Psoas muscle (tissue), 8 donors: ENCODE measurements at places on chromosomes 7 and 10.

DNA sequence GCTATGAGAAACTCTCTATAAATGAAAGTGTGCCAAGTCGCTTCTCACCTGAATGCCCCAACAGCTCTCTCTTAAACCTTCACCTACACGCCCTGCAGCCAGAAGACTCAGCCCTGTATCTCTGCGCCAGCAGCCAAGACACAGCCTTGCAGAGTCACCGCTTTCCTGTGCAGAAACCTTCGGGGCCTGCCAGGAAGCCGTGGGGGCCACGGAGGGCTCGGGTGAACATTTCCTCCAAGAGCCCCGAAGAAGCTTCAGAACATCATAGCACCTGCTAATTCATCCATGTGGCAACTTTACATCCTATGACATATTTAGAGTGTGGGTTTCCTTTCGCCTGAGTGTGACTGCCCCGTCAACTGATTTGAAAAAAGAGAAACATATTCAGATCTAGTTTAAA is 55.7 kb upstream of the PRSS58 start:
- no peaks in the 10 kb centered on the region for H3K27me3 ChIP-seq
- H3K4me3 ChIP-seq = no peak overlapping the region
- DNase-seq = no peak
- no peak overlapping the region for H3K27ac ChIP-seq
- no peaks in the 10 kb centered on the region for H3K4me1 ChIP-seq
- H3K36me3 ChIP-seq = no peaks in the 10 kb centered on the region

- H3K27ac ChIP-seq = no peak overlapping the region
- no peaks in the 10 kb centered on the region for H3K27me3 ChIP-seq
- DNase-seq = no peak
- H3K36me3 ChIP-seq = no peaks in the 10 kb centered on the region
- H3K4me3 ChIP-seq = no peak overlapping the region
These were observed 499.0 kb upstream of the SEMA3D start for GRCh38 chr7:85685901-85686300.

- no peak overlapping the region for H3K4me3 ChIP-seq
- no peak overlapping the region for H3K27ac ChIP-seq
- H3K27me3 ChIP-seq = no peaks in the 10 kb centered on the region
- no peaks in the 10 kb centered on the region for H3K4me1 ChIP-seq
These were observed 33.6 kb upstream of the AGR2 start for GRCh38 chr7:16838386-16838785.

DNA sequence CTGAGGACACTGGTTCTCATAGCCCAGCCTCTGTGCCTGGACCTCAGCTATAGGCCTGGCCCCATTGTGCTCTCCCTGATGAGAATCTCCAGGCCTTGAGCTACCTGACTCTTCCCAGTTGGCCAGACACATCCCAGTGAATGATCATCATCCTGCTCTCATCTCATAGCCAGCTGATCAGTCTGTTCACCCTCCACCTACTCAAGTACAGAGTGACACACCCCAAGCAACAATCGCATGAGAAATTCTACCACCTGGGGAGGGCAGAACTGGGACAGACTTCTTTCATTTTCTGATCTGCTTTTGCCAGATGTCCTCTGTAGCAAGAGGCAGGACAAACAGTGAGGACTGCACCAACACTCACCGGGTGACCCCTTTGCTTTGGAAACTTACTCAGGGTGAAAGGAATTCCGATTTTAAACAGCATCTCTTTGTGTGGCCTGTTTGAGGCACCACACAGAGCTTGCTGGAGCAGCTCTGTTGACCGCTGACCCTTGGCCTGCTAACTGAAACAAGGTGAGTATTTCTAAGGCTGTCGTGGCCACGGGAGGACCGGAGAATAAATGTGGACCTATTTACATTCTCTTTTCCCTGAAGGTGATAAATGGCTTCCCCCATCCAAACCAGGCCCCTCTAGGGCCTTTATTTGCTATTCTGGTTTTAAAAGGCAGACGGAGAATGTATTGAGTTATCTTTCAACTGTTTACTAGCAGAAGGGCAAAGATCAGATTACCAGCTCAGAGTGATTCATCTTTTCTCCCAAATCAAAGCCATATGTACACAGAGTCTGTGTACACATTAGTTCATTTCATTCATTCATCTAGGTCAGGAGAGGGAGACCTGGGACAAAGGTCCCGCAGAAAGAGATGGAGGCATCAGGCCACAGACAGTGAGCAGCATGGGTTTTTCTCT is 181.4 kb upstream of the TNS3 start:
- no peaks in the 10 kb centered on the region for H3K27me3 ChIP-seq
- peaks cover 2% of the 10 kb centered on the region for H3K4me1 ChIP-seq
- no peak overlapping the region for H3K27ac ChIP-seq

DNA sequence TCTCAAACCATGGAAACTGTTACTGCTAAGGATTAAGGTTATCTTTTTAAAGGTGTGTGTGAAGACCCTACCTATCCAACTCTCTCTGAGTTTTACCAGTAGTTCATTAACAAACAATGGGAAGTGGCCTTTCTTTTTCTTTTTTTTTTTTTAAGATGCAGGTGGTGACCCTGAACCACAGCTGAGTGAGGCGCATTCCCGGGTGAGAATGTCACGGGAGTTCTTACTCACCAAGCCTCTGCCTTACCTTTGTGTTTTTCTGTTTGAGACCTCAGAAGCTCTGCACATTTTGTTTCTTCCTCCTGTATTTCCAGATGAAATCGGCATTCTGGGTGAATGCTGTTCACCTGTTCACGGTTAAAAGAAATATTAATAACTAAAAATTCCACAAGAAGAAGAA is 2.5 kb downstream of the VIPR2 start:
- H3K27me3 ChIP-seq = peaks cover 5% of the 10 kb centered on the region
- no peaks in the 10 kb centered on the region for H3K36me3 ChIP-seq
- no peak overlapping the region for H3K27ac ChIP-seq
- H3K4me3 ChIP-seq = no peak overlapping the region

GRCh38 chr7:78395298-78396036 is 596.9 kb downstream of the PHTF2 start:
- H3K4me1 ChIP-seq = no peaks in the 10 kb centered on the region
- H3K36me3 ChIP-seq = no peaks in the 10 kb centered on the region
- H3K4me3 ChIP-seq = no peak overlapping the region
- no peak for DNase-seq

DNA sequence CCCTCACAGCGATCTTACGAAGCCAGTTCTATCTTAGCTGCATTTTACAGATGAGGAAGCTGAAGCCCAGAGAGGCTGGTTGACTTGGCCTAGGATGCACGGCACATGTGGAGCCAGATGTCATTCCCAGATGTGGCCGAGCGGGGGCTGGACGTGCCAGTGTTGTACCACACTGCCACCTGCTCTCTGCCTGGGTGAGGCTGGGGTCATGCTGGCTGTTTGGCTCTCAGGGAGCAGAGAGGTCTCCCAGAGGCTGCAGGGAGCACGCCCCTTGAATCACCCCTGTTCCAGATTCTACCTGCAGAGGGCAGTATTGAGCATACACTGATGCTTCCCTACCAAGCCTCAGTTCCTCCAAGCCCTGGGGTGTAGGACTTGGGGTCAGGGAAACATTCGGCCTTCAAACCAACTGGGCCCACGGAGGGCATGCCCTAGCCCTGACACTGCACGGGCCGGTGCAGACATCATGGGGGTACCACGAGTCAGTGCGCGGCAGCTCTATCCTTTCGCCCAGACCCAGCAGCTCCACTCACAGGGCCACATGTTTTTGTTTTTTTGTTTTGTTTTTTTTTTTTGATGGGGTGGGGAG is 3.8 kb upstream of the GTF2IRD1 start:
- no peak overlapping the region for H3K27ac ChIP-seq
- H3K36me3 ChIP-seq = no peaks in the 10 kb centered on the region

GRCh38 chr10:86684331-86685097 is 16.2 kb downstream of the LDB3 start:
- H3K27me3 ChIP-seq = no peaks in the 10 kb centered on the region
- no peaks in the 10 kb centered on the region for H3K36me3 ChIP-seq
- H3K4me3 ChIP-seq = no peak overlapping the region

GRCh38 chr10:33521062-33521461 is 186.6 kb upstream of the NRP1 start:
- no peak overlapping the region for H3K27ac ChIP-seq
- no peak overlapping the region for H3K4me3 ChIP-seq
- DNase-seq = no peak
- H3K27me3 ChIP-seq = no peaks in the 10 kb centered on the region

- H3K27me3 ChIP-seq = no peaks in the 10 kb centered on the region
- no peaks in the 10 kb centered on the region for H3K36me3 ChIP-seq
- no peak overlapping the region for H3K4me3 ChIP-seq
- DNase-seq = no peak
These were observed 150.8 kb downstream of the PFKFB3 start for GRCh38 chr10:6353526-6353925.

DNA sequence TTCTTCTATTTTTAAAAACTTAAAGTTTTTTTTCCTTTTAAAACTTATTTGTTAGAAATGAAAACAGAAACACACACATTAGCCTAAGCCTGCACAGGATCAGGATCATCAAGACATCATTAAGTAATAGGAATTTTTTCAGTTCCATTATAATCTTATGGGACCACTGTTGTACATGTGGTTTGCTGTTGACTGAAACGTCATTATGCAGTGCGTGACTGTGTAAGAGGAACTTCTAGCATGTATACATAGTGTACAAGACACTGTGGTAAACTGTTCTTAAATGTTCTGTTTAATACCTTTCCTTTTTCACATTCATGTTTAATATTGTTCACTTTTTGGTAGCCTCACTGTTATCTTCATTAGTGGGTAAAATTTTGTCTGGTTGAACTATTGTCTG is 12.1 kb downstream of the ENTPD7 start:
- DNase-seq = no peak
- no peaks in the 10 kb centered on the region for H3K36me3 ChIP-seq
- H3K4me1 ChIP-seq = no peaks in the 10 kb centered on the region
- H3K27me3 ChIP-seq = no peaks in the 10 kb centered on the region
- H3K27ac ChIP-seq = no peak overlapping the region

DNA sequence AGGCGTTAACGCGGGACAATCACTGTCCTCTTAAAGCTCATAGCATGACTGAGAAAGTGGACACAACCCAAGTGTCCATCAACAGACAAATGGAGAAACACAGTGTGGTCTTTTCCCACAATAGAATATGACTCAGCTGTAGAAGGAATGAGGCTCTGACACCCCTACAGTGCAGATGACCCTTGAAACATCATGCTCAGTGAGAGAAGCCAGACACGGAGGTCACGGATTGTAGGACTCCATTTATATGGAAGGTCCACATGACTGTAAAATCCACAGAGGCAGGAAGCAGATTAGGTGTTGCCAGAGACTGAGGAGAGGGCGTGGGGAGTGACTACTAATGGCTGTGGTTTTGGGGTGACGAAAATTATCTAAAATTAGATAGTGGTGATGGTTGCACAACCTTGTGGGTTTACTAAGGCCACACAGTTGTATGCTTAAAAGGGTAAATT is 6.1 kb upstream of the NCAPG2 start:
- DNase-seq = no peak
- no peak overlapping the region for H3K27ac ChIP-seq
- no peaks in the 10 kb centered on the region for H3K4me1 ChIP-seq
- no peaks in the 10 kb centered on the region for H3K36me3 ChIP-seq
- H3K27me3 ChIP-seq = no peaks in the 10 kb centered on the region

- DNase-seq = no peak
- no peak overlapping the region for H3K27ac ChIP-seq
- no peaks in the 10 kb centered on the region for H3K36me3 ChIP-seq
- no peaks in the 10 kb centered on the region for H3K4me1 ChIP-seq
- H3K27me3 ChIP-seq = peaks cover 4% of the 10 kb centered on the region
These were observed 70.5 kb downstream of the FAM204A start for GRCh38 chr10:118271671-118272070.

DNA sequence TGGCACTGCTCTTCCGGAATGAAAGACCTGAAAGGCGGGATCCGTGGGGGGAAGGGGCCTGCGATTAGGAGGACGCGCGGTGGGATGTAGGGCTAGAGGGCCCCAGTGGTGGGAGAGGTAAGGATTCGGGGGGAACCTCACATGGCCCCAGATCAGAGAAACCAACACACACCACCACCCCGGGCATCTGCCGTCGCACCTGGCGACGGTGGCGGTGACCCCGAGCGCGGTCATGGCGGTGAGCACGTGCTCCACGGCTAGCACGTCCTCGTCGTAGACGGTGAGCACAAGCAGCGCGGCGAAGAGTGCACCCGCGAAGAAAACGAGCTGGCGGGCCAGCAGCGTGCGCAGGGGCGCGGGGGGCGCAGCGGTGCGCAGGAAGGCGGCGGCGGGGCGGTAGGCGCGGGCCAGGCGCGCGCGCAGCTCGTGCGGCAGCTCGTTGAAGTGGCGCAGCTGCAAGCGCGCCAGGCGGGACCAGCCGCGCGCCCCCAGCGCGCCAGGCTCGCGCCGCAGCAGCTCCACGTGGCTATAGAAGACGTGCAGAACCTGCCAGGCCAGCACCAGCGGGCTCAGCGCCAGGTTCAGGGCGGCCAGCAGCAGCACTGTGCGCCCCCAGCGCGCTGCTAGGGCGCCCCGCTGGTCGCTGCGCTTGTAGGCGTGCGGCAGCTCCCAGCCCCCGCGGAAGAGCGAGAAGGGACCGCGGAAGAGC is 5.7 kb downstream of the ATG9B start:
- peak overlapping the region; percentile 51 for H3K4me3 ChIP-seq
- DNase-seq = no peak
- peaks cover 8% of the 10 kb centered on the region for H3K4me1 ChIP-seq
- H3K27ac ChIP-seq = no peak overlapping the region
- H3K27me3 ChIP-seq = peaks cover 60% of the 10 kb centered on the region
